ENCODE measurements at places on chromosomes 13 and 19. TPM values are rescaled to one million over a fixed set of nuclear protein-coding genes. Genes with fewer than 3 reads are reported as not detected.

Gene STOML3
- total RNA-seq = not detected

Gene ZNF729
- not detected for total RNA-seq

Gene SLC1A6
- not detected for total RNA-seq

Gene ZNF728
- total RNA-seq = 4.4 TPM

Gene ZNF865
- 11.8 TPM for total RNA-seq

Gene TMEM238
- 1.2 TPM for total RNA-seq

Gene XAB2
- total RNA-seq = 23.9 TPM

Gene KANK2
- total RNA-seq = 315 TPM

Gene GARRE1
- 22.4 TPM for total RNA-seq

Gene NTN5
- total RNA-seq = not detected

Gene PRR19
- not detected for total RNA-seq

Gene C5AR2
- total RNA-seq = 1.6 TPM

Gene CDX2
- not detected for total RNA-seq

Gene SIX5
- 19.9 TPM for total RNA-seq

Gene FFAR1
- not detected for total RNA-seq

Gene NRTN
- 16.9 TPM for total RNA-seq

Gene DAND5
- total RNA-seq = 9.7 TPM

Gene KASH5
- not detected for total RNA-seq

Gene CYP2B6
- total RNA-seq = not detected

Gene SELENOV
- not detected for total RNA-seq

Gene KIR2DL3
- not detected for total RNA-seq

Gene PRTN3
- total RNA-seq = not detected

Gene CLEC4G
- total RNA-seq = 4.2 TPM

Gene TMEM221
- not detected for total RNA-seq

Gene CTXN1
- total RNA-seq = 0.30 TPM

Gene HPN
- 13.1 TPM for total RNA-seq

Gene ZNF547
- 2.1 TPM for total RNA-seq

Gene CD70
- 0.49 TPM for total RNA-seq

Gene ATP12A
- not detected for total RNA-seq

Gene METTL21C
- not detected for total RNA-seq

Gene PNMA8A
- 8.8 TPM for total RNA-seq

Gene RBM26
- 21.8 TPM for total RNA-seq

Gene RNF17
- total RNA-seq = not detected

Gene MCF2L
- total RNA-seq = 47.5 TPM

Gene CCDC159
- 17.2 TPM for total RNA-seq

Gene FFAR2
- total RNA-seq = 0.47 TPM

Gene GSX1
- not detected for total RNA-seq

Gene ARRDC5
- total RNA-seq = not detected

Gene CGB3
- total RNA-seq = not detected

Gene CALR3
- total RNA-seq = not detected

Gene CCDC8
- total RNA-seq = 25.8 TPM

Gene PSG1
- total RNA-seq = not detected

Gene CBARP
- 2.2 TPM for total RNA-seq

Gene ZFP14
- 4.0 TPM for total RNA-seq

Gene GAPDHS
- not detected for total RNA-seq

Gene ZNF682
- 5.1 TPM for total RNA-seq
